Hematopoietic multipotent progenitor cell treated with erythropoietin and hydrocortisone succinate and interleukin-3 and kit ligand, for 17 days (in vitro differentiated cells): ENCODE measurements at places on chromosomes 13 and 19.

DNA sequence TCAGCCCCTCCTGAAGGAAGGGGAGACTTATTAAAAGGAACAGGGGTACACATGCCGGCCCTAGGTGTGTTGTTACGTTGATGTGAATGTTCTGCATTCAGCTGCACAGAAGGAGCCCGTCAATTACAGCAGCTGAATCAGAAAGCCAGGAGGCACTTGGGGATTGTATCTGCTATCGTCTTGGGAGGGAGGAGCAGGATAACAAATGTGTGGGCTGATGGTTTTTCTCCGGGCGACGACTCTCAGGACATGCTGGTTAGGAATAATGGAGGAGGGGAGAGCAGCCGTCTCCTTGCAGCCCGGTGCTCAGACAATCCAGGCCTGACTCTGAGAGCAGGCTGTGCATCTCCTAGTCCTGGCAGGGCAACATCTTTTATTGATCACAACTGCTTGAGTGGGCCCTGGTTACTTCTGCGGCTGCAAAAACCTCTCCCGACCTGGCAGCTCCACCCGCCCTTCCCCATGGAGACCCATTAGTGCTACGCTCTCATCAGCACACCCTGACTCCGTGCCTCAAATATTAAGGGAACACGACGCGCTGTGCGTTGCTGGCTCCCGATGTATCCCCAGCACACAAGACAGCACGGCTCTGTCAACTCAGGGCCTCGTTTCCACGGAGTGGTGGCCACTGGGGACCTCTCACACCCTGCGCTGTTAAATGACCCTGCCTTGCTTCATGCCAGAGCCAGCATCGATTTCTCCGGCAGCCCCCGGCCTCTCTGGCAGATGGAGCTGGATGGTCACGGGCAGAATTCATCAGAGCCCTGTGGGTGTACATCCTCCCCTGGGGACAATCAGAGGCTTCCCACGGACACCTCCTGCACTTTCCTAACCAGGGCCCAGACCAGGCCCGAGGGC, 25.3 kb downstream of the PEPD start:
- no peak for DNase-seq

- no peak for DNase-seq
Measured at GRCh38 chr19:7152568-7152967, 83.1 kb downstream of the ZNF557 start.

DNA sequence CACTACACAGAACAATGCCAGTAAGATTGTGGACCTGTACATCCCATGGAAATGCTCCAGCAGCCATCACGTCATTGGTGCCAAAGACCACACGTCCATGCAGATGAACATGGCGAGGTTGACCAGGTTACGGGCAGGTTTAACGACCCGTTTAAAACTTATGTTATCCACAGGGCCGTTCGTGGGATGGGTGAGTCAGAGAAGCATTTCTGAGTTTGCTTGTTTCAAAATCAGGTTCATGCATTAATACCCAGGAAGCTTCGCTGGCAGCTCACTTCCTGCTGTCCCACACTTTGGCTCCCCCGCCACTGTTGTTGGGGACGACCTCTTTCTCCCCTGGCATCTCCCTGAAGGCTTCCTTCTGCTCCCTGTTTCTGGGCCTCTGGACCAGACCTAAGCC, 194.1 kb downstream of the USP12 start:
- DNase-seq = no peak

DNA sequence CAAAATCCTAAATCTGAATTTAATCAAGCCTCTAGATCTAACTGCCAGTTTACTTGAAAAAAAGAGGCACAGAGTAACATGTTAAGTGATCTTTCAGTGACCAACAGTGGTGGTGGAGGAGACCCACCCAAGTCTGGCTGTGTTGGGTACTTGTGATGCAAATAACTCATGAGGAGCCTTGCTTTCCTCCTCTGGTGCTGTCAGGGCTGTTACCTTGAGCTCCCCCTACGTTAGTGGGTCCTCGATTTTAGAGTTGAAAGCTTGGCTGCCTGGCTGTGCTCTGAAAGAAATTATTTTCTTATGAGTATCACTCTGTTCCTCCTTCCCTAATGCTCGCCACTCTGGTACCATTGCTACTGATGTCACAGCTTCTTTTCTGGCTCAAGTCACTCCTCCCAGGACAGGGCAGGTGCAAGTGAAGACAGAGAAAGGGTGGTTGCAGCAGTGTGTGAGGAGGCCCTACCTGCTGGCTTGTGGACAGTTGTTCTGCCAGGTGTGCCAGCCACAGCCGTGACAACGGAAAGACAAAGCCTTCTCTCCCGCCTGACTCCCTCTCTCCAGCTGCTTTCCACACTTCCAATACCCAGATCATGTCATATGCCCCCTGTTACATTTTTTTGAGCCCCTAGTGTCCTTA, 6.5 kb upstream of the SUPT20H start:
- no peak for DNase-seq

GRCh38 chr13:30111810-30112209, 195.5 kb downstream of the KATNAL1 start:
- DNase-seq = no peak

DNA sequence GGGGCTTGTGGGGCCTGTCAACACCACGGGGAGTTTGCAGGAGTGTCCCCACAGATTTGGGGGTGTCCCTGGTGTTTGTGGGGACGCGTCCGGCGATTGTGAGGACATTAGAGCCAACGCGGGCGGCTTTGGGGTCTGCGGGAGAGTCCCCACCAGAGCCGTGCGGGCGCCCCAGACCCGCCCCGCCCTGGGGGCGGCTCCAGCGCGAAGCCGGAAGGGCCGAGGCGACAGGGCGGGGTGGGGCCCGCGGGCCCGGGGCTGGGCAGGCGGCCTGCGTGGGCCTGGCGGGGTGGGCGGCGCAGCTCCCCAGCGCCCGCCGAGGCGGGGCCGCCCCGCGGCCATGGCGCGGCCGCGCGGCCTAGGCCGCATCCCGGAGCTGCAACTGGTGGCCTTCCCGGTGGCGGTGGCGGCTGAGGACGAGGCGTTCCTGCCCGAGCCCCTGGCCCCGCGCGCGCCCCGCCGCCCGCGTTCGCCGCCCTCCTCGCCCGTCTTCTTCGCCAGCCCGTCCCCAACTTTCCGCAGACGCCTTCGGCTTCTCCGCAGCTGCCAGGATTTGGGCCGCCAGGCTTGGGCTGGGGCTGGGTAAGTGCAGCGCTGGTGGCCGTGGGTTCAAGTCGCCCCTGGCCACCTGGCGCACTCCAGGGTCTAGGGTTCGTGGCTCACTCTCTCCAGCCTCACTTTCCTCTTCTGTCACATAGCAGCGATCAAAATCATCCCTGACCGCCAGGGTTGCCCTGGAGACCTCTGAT, 10.3 kb downstream of the PDE4A start:
- no peak for DNase-seq

GRCh38 chr13:99997702-99998214, 16.2 kb downstream of the ZIC2 start:
- no peak for DNase-seq

- no peak for DNase-seq
Measured at GRCh38 chr19:10764340-10764894, 46.5 kb downstream of the DNM2 start.

DNA sequence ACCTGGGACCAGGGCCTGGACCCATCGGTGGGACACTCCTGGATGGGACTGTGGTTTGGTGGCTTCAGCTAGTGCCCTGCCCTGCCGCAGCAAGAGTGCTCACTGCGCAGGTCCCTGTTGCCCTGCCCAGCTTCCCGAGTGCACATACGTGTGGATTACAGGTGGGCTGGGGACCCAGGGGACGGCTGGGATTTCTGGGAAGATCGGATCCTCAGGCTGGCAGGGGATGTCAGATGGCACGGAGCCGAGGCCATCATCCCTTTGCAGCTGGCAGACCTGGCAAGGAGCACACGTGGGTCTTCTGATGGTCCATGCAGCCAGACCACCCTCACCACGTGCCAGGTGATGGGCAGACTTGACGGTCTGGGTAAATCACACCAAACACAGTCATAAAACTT, 69.3 kb downstream of the CHST8 start:
- DNase-seq = no peak

GRCh38 chr19:20879501-20879900, 43.5 kb upstream of the ZNF85 start:
- no peak for DNase-seq

DNA sequence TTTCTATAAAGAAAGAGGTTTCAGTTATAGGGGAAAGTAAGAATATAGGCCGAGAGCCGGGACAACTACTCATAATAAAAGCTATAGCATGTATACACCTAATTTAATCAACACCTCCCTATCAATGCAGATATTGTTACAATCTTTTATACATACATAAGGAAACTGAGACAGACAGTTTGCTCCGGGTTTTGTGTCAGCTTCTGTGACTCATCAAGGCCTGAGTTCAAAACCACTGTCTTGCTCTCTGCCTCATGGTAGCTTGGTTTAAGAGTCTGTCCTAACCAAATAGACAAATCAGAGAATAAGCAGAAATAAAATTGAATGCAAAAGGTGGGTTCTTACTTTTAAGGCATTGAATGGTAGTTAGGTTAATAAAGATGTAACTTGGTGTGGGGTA, 222.9 kb downstream of the GGACT start:
- DNase-seq = no peak

GRCh38 chr19:5966215-5966614, 11.7 kb downstream of the RANBP3 start:
- no peak for DNase-seq

DNA sequence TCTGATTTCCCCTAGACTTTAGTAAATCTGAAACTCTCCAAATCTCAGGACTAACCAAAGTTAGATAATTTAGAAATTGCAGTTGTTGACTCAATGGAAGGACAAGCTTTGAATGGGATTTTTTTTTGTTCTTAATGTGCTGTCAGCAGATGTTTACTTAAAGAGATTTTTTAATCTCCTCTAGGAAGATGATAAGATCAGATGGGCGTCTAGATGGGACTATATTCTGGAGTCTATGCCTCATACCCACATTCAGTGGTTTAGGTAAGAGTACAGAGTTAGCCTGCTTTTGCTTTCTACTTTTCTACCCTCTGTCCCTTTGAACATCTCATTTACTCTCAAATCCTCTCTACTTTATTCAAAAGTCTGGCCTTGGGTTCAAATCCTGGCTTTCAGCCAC, 39.3 kb downstream of the TM9SF2 start:
- DNase-seq = no peak

DNA sequence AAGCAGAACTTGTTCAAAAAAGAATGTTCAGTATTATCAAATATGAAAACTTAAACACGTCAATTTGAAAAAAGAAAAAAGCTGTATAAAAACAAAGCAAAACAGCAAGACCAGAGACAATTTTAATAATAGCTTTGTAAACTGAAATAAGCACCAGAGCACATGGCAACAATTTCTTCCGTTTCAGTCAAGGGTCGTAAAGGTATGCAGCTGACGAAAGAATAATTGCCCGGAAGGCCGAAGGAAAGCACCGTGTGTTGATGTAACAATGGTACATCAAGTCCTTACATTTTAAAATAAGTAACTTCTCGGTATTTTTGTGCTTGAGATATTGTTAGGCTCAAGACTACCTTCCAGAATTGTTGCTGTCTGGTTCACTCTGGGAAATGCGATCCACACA, 1.7 kb downstream of the PROSER1 start:
- no peak for DNase-seq

DNA sequence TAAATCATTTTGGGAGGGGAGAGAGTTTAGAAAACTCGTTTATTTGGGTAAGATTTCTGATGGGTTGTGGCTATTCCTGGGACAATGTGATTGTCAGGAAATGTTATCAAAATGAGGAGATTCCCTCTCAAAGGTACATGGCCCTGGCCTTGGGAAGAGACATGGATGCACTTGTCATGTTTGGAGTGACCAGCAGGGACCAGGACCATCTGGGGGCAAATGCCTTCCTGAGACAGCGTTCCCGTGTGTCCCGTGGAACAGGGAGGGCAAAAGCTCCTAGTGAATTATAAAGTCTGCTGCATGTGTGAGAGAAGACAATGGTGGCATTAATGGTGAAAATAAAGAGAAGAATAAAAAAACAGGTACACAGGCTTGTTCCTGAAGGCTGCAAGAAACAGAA, 317.3 kb downstream of the ZNF536 start:
- no peak for DNase-seq

DNA sequence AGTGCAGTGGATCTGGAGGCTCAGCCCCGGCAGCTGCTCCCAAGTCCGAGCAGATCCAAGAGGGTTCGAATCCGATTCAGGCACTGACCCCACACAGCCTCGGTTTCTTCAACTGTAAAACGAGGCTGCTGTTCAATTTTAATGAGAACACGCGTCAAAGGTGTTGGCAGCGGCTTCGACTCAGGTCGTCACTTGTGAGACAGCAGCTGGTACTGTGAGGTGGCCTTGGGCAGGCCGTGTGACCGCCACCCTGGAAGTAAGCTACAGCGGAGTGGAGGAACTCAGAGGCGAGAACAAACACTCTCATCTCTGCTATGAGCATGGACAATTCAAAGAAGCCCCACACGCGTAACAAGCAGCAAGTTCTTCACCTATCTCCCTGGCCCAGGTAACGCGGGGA, 9.7 kb downstream of the MAP2K2 start:
- no peak for DNase-seq

DNA sequence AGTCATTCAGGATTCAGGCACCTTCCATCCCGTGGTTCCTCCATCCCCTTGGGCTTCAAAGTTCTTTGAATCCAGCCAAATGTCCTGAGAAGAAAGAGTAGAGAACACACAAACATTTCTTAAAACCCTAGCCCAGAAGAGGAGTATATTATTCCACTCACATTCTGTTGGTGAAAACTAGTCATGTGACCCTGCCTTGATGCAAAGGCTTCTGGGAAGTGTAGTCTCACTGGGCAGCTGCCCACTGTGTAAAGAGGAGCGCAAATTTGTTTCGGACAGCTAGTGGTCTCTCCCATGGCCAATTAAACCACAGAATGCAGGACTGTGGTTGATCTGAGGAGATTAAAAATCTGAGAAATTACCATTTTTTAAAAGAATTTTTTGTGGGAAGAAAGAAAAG, 304.4 kb downstream of the SUCLA2 start:
- DNase-seq = no peak

GRCh38 chr19:29495901-29496441, 29.8 kb upstream of the VSTM2B start:
- DNase-seq = no peak

- no peak for DNase-seq
Measured at GRCh38 chr19:16301999-16302694, 22.5 kb upstream of the KLF2 start.

GRCh38 chr13:36788276-36788675, 30.7 kb upstream of the RFXAP start:
- DNase-seq = no peak

- no peak for DNase-seq
Measured at GRCh38 chr13:104616990-104617389, 1550.8 kb upstream of the SLC10A2 start.

DNA sequence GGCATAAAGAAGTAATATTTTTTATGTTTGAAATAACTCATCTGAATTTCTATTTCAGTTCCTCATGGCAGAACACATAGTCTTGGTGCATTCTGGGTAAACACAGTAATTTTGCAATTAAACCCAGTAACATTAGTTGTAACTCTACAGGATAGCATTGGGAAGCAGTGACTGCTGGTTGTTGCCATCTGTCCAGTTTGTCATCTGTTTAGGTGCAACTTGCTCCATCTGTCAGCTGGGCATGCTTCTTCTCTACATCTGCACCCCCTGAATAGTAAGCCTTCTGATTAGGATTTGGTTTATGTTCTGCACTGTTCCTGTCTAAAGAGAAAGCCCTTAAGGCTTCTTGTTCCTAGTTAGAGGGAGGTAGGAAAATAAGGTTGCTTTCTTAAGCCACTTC, 63.5 kb upstream of the CSNK1A1L start:
- no peak for DNase-seq

GRCh38 chr19:55012306-55012705, 25.8 kb downstream of the GP6 start:
- DNase-seq = no peak
